ENCODE measurements at places on chromosomes 12 and 14. TPM values are rescaled to one million over a fixed set of nuclear protein-coding genes. Genes with fewer than 3 reads are reported as not detected.

GRCh38 chr14:23866269-23866668 lies 87.3 kb upstream of the DHRS4 start:
- no peaks in the 10 kb centered on the region for H3K36me3 ChIP-seq
- no peak overlapping the region for H3K27ac ChIP-seq
- no peaks in the 10 kb centered on the region for H3K4me1 ChIP-seq

GRCh38 chr12:64900540-64900939 lies 76.1 kb downstream of the TBC1D30 start:
- H3K4me3 ChIP-seq: no peak overlapping the region
- no peaks in the 10 kb centered on the region for H3K4me1 ChIP-seq
- no peaks in the 10 kb centered on the region for H3K36me3 ChIP-seq
- no peak for DNase-seq

DNA sequence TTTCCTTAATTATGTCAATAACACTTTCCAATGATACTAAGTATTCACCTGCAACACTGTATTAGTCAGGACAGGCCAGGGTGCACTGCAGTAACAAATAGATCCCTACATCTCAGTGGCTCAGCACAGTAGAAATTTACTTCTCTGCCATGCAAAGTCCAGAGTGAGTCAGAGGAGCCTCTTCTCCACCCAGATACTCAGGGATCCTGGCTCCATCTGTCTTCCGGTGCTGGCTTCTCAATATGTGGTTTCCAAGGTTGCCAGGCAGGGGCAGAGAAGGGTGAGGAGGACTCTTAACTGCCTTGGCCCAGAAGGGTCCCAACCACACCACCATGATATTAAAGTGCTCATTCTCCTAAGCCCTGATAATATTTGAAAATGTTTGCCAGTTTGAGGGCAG lies 47.8 kb downstream of the ADGRD1 start:
- H3K27me3 ChIP-seq: no peaks in the 10 kb centered on the region
- peaks cover 6% of the 10 kb centered on the region for H3K4me1 ChIP-seq
- H3K36me3 ChIP-seq: peaks cover 13% of the 10 kb centered on the region
- DNase-seq: no peak
- no peak overlapping the region for H3K4me3 ChIP-seq

GRCh38 chr14:20486684-20487395 lies 17.6 kb downstream of the PNP start:
- no peaks in the 10 kb centered on the region for H3K27me3 ChIP-seq
- H3K36me3 ChIP-seq: no peaks in the 10 kb centered on the region
- no peak overlapping the region for H3K4me3 ChIP-seq
- DNase-seq: no peak

DNA sequence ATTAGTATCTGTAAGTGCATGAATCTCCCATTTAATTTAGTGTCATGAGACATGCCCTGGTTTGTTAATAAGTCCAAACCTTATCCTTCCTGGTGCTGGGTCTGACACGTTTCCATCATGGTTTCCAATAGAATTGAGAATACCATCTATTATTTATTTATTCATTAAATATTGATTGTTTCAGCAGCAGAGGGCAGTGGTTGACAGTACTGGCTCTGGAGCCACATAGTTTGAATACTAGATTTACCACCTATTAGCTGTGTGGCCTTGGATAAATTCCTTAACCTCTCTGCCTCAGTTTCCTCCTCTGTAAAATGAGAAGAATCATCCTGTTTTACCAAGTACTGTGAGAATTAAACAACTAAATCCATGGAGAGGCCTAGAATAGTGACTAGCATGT lies 941 bp upstream of the STAB2 start:
- H3K4me3 ChIP-seq: no peak overlapping the region
- DNase-seq: no peak
- no peaks in the 10 kb centered on the region for H3K36me3 ChIP-seq
- no peak overlapping the region for H3K27ac ChIP-seq
- H3K4me1 ChIP-seq: no peaks in the 10 kb centered on the region

DNA sequence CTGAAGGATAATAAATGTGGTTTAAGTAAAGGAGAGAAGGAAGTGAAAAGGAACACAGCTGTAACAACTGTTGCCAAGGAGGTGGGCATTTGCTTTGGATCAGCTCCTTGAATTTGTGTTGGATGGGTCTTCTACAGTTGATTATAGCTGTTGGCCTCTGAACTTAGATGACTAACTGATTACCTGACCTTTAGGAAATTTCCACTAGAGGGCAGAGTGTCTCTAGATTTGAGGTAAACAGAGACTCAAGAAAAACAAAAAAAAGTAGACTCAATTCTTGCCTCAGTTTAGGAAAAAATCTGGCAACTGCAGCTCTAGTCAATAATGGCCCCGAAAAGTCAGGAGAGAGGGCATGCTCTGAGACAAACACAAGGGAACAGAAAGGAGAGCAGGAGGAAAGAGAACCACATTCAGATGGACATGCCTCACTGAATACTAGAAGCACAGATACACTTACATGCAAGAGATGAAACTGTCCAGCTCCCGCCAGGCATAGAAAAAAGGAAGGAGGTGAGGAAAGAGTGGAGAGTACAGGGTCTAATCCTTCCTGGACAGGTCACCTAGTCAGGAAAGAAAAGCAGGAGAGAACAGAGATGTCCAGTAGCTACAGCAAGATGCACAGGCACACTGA lies 20.6 kb downstream of the COX14 start:
- no peak overlapping the region for H3K4me3 ChIP-seq
- no peak overlapping the region for H3K27ac ChIP-seq
- no peak for DNase-seq

Gene LGMN
- total RNA-seq: 251 TPM

Gene FGD6
- total RNA-seq: 36.0 TPM

Gene MYO1A
- total RNA-seq: 0.29 TPM

Gene SLC4A8
- total RNA-seq: 3.9 TPM

Gene RIPK3
- 26.3 TPM for total RNA-seq

Gene INSM2
- total RNA-seq: not detected

Gene DBX2
- total RNA-seq: not detected

All from left lung (tissue), 14 donors.